ENCODE measurements at places on chromosomes 4 and X.
A peak's percentile ranks its signal among the peaks of the same experiment; 100 is the strongest.

- DNase-seq = no peak
Measured at GRCh38 chr4:181008164-181008563, 1235.0 kb upstream of the TENM3 start.

- no peak for DNase-seq
Measured at GRCh38 chr4:161583549-161583948, 580.3 kb downstream of the FSTL5 start.

DNA sequence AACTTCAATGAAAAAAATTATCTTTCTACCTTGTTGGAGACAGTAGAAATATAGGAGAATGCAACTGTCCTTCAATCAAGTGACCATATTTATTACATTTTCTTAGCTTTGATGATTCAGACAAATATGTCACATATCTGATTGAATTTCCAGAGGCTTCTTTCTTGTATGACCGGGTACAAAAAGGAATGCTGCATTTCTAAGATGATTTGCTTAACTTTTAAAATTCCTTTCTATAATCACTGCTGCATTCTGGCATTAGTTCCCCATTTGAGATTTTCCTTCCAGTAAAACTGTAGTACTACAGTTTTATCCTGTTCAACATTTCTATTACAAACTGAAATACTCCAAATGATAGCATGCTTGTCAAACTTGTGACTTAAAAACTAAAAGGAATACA is 5.2 kb downstream of the MFSD8 start:
- peak; percentile 5 for DNase-seq

GRCh38 chrX:109475174-109475891 is 6.6 kb downstream of the GUCY2F start:
- peak; percentile 57 for DNase-seq

GRCh38 chr4:76579596-76580375 is 144.8 kb downstream of the SHROOM3 start:
- DNase-seq = no peak

All from cardiac fibroblast (primary cell).